Osteoblast (primary cell): ENCODE measurements at places on chromosomes 12 and 14. TPM values are rescaled to one million over a fixed set of nuclear protein-coding genes. Genes with fewer than 3 reads are reported as not detected.

Gene NPAS3
- total RNA-seq, result 0.59 and 0.72 TPM in 2 replicates

Gene RTN1
- total RNA-seq, result under 0.01 and 0.29 TPM in 2 replicates

Gene PRKD1
- total RNA-seq, result 21.8 and 28.6 TPM in 2 replicates

Gene GDF3
- total RNA-seq, result not detected in 2 replicates

Gene CRACR2A
- 13.8 and 16.3 TPM in 2 replicates for total RNA-seq

Gene MYO1H
- total RNA-seq, result 1.5 TPM in 1 of 2 replicates, not detected in the other

Gene ABCC9
- total RNA-seq, result 14.5 and 28.3 TPM in 2 replicates

Gene KRT78
- total RNA-seq, result not detected in 2 replicates

Gene OTOGL
- 0.36 and 0.59 TPM in 2 replicates for total RNA-seq

Gene TMEM233
- under 0.01 TPM in 1 of 2 replicates, not detected in the other for total RNA-seq

Gene RPL36AL
- total RNA-seq, result 181 and 192 TPM in 2 replicates

Gene TMEM117
- total RNA-seq, result 20.6 and 22.4 TPM in 2 replicates

Gene NRL
- 1.5 and 1.8 TPM in 2 replicates for total RNA-seq

Gene WNT1
- total RNA-seq, result not detected in 2 replicates

Gene SLC25A21
- total RNA-seq, result 0.29 and 0.72 TPM in 2 replicates

GRCh38 chr12:27385766-27386564, 53.3 kb downstream of the BMAL2 start:
- DNase-seq, result peak; percentile 49

- DNase-seq, result no peak
Observed at GRCh38 chr12:76634133-76634532, 74.6 kb upstream of the OSBPL8 start.

DNA sequence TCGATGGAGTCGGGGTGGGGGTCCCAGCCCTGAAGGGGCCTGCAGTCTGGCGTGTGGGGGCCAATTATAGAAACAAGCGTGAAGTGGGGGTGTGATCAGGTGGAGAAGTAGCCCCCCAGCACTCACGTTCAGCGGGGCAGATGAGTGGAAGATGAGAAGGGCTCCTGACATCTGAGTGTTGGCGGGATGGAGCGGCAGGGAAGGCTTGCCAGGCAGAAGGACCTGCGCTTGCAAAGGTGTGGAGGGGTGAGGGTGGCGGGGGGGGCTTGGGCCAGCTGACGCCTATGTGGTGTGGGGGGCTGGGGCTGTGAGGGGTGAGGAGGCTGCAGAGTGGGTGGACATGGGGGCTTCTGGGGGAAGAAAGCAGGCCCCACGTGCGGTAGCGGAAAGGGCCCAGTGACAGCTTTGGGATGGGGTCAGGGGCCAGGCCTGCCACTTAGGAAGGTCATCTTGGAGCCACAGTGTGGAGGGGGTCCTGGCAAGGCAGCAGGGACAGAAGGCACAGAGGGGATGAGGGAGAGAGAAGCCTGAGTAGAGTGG, 22.2 kb upstream of the BEGAIN start:
- DNase-seq, result peak; percentile 65

DNA sequence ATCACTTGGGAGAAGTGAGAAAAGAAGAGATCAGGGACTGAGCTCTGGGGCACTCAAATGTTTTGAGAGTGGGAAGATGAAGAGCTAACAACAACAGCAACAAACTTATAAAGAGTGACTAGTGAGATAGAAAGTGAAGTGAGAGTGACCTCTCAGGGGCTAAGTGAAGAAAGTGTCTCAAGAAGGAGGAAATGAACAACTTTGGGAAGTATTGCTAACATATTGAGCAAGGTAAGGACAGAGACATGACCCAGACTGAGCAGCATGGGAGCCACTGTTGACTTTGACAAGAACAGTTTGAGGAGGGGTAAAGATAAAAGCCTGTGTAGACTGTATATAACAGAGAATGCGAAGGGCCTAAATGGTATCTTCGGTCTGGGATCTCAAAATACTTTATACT, 155.1 kb upstream of the BTG1 start:
- DNase-seq, result no peak

DNA sequence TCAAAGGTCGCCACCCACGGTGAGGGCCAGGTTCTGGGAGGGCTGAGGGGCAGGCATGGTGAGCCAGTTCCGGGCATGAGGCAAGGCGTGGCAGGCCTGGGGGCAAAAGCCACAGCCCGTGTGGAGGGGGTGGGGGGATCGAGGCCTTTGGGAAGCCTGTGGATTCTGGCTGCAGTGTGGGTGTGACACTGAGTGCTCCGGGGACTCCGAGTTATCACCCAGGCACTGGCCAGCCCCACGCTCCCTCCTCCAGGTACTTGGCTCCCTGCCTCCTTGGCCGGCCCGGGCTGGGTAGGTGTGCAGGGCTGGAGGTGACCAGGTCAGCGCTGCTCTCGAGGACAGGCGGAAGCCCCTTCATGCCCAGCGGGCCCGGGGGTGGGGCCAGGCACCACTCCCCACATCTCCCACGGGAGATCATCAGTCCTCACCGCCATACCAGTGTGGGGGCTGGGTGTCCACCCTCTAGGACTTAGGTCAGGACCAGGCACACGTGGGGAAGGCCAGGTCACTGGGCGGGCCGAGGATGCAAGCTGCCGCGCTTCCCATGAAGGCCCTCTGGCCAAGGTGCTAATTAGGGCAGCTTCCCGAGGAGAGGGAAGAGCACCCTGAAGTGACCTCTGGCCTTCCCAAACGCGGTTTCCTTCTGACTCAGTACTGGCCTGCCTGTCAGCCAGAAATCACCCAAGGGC, 34.1 kb upstream of the TDRD9 start:
- DNase-seq, result peak; percentile 61

DNA sequence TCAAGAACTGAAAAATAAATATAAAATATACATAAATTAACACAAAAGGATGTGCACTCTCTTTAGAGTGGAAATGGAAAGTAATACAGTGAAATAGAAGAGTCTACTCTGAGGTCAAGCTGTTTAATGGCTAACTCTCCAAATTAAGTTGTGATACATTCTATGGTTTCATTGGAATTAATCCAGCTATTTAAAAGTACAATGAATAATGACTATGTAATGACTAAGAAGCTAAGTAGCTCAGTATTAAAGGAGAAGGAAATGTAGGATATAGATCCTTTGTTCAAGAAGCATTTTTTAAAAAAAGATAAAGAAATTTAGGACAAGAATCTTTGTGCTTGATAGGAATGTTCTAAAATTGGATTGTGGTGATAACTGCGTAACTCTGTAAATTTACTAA, 85.3 kb downstream of the LRP6 start:
- DNase-seq, result no peak

- no peak for DNase-seq
Observed at GRCh38 chr14:36757734-36758601, 96.3 kb downstream of the PAX9 start.

- DNase-seq, result no peak
Observed at GRCh38 chr12:91094957-91095356, 16.3 kb downstream of the LUM start.

DNA sequence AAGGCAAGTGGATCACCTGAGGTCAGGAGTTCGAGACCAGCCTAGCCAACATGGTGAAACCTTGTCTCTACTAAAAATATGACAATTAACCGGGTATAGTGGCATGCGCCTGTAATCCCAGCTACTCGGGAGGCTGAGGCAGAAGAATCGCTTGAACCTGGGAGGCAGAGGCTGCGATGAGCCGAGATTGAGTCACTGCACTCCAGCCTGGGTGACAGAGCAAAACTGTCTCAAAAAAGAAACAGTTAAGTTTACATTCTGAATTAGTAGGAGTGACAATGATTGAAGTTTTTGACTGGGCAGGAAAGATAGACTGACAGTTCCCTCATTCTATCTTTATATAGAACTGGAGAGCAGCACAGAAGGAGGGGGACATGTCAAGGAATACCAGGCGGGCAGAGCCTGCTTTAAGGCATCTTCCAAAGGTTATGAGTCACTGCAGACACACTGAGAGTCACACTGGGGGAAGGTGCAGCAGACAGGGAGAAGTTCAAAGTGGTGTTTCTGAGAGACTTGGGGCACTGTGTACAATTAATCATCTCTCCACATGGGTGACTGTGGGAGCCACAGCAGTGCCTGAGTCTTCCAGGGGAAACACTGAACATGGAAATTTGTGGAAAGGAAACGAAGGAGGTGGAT, 42.8 kb upstream of the RNASE3 start:
- DNase-seq, result peak; percentile 48

GRCh38 chr12:56334490-56334793, 642 bp upstream of the PAN2 start:
- DNase-seq, result no peak

DNA sequence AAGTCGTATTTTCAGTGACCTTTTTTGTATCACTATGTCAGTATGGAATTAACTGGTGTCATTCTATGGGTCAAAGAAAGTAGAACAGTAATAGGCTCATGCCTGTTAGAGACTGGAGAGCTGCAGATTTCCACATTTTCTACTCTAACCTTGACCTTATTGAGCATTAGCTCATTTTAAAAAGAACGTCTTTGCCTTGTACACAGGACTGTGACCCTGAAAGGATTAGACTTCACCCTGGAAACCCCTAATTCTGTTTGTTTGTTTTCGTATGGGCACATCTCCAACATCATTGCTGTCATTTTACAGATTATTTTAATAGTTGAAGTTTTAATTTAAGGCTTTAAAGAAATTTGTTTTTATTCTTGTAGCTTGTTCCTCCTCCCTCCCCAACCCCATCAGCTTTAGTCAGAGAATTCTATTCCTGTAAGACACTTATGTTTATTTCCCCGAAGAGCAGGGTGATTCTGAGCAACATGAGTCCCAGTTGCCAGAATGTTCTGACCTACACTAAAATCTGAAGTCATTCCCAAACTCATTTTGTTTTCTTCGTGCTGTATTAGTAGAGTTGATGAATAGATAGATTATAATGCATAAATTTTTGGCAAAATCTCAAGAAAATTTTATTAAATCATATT, 451.3 kb downstream of the FOXG1 start:
- DNase-seq, result no peak

GRCh38 chr12:96226401-96226800, 32.2 kb downstream of the ELK3 start:
- no peak for DNase-seq

DNA sequence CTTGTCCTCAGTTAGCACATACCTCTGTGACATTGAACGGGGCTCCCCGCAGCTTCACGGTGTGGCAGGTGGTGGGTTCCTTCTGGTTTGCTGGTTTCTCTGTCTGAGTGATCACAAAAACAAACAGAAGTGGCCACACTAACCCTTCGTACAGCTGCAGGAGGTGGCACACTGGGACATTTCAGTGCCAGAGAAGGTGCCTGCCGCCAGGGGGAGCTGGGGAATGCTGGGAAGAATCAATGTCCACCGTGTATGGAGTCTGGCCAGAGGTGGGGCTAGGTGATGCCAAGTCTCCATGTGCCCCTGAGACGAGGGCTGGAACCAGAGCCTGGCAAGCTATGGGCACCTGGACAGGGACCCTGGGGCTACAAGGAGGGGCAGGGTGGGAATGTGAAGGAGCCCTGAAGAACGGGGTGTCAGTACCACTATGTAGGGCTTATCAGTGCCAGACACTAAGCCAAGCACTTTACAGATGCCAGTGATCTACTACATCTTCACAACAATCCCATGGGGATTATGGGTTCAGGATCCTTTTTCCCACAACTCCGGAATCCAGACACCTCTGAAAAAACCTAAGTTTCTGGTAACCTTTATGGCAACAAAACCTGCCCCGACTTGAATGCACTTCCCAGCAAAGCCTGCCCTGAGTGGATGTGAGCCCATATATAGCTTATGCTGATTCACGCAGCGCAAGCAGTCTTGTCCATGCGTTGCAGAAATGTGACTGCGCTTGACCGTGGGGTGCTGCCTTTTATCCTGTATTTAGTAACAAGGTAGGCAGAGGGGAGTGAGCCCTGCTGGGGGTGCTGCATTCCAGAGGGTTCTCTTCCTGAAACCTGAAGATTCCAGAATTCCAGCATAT, 10.8 kb downstream of the RBM19 start:
- peak; percentile 32 for DNase-seq

GRCh38 chr12:95942101-95942523, 302 bp downstream of the CCDC38 start:
- peak; percentile 31 for DNase-seq

DNA sequence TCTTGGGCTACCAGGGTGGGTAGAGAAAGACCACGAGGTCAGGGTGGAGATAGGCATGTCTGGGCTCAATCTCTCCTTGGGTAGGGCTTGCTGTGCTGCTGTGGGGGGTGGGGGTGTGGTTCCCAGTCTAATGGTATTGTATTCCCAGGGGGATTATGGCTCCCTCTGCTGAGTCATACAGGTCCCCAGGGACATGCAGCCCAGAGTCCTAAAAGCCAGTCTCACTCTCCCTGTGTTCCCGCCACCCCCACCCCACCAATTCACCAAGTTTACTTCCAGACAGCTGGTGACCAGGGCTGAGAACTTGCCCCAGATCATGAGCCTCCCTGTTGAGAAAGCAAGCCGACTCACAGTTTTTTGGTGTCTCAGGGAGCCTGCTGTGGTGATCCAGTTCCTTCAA, 367.6 kb downstream of the C12orf75 start:
- DNase-seq, result no peak

DNA sequence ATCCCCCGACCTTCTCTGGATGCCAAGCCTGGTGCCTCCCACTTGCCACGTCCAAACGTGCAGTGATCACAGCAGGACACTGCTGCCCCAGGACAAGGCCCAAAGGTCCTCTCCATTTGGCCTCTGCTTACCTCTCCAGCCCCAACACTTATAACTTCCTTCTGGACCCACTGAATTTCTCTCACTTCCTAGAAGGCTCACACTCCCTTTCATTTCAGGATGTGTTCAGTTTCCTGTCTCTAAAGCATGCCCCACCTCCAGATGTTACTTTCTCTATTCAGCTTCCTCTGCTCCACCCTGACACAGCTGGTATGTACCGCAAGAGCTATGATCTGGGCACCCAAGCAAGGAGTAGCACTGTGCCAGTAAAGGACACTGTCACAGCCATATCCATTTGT, 33.0 kb downstream of the CDKL1 start:
- DNase-seq, result no peak

DNA sequence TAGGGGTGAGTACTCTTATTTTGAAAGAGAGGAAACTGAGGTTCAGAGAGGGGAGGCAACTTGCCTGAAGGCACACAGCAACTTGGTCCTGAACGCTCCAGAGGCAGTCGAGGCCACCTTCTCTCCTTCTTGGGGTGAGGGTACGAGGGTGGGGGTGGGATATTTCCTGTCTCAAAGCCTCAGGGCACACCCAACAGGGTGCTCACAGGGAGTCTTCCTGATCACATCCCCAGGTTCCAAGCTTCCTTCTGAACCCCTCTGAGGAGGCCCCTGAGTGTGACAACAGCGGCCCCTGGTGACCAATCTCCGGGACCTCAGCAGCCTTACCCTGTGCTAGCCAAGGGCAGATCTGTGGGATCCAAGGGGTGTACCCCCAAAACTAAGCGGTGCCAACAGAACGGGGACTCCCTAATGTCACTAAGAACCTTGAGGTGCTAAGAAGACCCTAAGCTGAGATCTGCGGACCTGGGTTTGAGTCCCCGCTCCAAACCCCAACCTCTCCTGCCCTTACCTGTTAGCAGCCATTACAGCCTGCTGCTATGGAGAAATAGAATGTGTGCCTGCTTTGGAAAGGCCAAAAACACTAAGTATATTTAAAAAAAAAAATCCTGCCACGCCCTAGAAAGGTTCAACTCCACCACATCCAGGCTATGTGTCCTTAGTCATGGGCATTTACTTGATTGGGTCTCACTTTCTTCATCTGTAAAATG, 57.9 kb downstream of the TRPV4 start:
- DNase-seq, result peak; percentile 96
